Stimulated activated CD8-positive, alpha-beta memory T cell treated with anti-CD3 and anti-CD28 coated beads, Interleukin-7, amount 100 ng/mL, for 1 hour (primary cell): ENCODE measurements at places on chromosomes 4 and X.

- DNase-seq: no peak
Observed at GRCh38 chrX:118726887-118727685, at the start of gene IL13RA1. TSS of gene IL13RA1 (plus strand) at chrX:118727606. CDS start at chrX:118727639, 33 bp downstream.

GRCh38 chr4:80732010-80732409, 298.5 kb upstream of the BMP3 start:
- no peak for DNase-seq

DNA sequence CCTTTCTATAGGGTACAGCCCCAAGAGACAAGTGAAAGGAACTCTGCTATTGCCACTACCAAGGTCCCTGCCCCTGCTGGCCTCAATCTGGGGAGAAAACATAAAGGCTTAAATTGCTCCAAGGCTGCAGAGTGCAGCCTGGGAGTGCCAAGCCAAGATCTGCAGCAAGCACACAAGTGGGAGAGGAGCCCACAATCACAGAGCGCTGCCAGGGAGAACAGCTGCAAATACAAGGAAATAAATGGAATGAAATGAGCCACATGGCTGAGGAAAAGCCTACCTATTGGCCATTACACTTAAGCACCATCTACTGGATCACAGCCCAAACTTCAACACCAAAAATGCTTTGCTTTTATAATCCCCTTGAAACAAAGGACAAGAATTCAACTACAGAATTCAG, 582.4 kb downstream of the FAM133A start:
- DNase-seq: no peak

GRCh38 chr4:126701756-126702155, 931.0 kb upstream of the INTU start:
- no peak for DNase-seq

GRCh38 chrX:43003939-43004338, 226.0 kb upstream of the PPP1R2C start:
- no peak for DNase-seq

DNA sequence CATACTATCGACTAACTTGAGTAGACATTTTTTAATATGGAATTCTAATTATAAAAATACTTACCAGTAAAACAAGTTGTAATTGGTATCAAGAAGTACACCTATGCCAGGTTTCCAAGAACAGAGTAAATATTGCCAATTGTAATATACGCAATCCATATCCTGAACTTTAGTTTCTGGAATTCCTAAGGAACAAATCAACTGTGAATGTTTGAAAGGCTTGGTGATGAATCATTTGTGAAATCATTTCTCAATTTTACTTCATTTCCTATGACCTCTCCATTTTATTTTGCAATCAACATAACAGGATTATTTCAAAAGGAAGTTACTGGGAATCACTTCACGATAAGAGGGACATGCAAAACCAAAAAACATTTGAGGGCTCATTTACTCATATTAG, 3.7 kb downstream of the IL13RA2 start:
- DNase-seq: no peak

GRCh38 chr4:185036019-185036418, 17.7 kb downstream of the HELT start:
- DNase-seq: no peak

DNA sequence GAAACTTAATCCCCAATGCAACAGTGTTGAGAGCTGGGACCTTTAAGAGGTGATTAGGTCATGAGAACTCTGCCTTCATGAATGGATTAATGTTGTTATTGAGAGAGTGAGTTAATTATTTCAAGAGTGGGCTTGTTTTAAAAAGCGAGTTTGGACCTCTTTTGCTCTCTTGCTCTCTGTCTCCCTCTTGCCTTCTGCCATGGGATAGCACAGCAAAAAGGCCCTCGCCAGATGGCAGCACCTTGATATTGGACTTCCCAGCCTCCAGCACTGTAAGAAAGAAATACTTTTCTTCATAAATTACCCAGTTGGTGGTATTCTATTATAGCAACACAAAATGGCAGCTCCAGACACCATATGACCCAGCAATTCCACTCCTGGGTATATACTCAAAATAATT, 7.0 kb upstream of the ATP6AP2 start:
- no peak for DNase-seq

DNA sequence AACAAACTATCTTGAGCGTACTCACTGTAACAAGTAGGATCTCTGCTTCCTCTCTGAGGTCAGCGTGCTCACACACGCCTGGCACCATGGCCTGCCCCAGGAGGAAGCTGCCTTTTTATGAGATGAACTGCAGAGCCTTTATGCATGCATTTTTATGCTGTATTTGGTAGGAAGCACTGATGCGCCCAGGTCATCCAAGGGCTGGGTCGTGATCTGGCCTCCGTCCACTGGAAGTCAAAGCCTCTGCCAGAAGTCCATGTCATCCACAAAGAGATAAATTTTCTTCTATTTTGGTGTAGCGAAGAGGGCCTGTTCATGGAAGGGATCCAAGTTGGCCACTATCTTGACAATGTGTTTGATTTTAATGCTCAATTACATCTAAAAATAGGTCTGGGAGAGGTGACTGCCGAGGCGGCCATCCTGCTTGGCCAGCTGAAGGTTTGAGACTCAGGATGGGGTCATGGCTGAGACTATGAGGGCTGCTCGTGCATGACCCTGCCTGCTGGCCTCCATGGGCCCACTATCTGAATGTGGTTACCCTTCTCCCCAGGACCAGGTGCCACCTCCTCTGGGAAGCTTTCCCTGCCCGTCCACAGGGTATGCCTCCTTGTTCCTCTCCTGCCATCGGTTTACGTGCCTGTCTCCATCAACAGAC, 50.3 kb downstream of the HTRA3 start:
- no peak for DNase-seq

GRCh38 chr4:82611982-82612381, 50.2 kb upstream of the TMEM150C start:
- DNase-seq: no peak

DNA sequence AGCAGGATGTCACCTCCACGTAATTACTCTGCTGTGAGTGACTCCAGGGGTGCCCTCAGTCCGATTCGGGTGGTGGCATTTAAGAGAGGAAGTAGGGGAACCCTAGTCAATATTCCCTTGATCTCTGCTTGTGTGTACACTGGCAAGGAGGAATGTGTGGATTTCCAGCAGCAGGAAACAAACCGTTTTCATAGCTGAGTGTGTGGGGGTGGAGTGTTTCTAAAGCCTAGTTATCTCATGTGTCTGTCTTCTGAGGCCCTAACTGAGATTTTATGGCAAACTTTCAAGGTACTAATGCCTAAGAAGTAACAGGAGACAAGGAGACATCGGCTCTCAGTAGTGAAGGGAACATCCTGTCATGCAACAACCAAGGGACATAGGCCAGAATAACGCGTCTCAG, 6.6 kb upstream of the CLDN24 start:
- no peak for DNase-seq

DNA sequence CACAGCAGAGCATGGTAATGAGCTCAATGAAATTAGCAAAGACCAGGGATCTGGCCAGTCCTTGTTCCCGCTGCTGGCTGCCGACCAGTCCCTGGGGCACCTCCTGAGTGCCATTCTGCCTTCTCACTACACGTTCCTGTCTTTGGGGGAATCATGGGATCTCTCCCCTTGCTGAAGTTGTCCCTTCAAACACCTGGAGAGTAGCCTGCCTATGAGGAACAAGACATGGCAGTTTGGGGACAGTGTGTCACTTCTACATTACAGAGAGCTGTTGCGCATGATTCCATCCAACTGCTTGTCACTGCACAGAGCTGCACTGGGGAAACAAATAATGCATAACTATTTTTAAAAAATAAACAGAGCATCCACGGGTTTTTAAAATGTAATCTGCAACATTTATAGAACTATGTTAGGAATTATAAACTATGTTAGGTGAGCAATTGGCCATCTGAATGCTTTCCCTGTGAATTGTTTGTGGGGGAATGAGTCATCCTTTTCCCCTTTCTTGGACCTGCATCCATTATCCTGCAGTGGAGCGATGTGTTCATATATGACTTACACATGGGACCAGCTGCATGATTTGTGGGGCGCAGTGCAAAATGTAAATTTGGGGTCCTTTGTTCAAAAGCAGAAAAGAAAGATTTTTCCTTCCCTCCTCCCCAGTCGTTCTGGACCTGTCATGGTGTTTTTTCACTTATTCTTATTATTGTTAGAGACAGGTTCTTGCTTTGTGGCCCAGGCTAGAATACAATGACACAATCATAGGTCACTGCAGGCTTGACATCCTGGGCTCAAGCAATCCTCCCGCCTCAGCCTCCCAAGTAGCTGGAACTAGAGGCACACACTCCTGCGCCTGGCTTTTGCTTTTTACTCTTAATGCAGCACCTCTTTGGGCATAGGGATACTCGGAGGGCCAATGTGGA, 115.0 kb upstream of the TBL1X start:
- no peak for DNase-seq

- no peak for DNase-seq
Observed at GRCh38 chr4:186228514-186228894, 1.2 kb downstream of the KLKB1 start.

DNA sequence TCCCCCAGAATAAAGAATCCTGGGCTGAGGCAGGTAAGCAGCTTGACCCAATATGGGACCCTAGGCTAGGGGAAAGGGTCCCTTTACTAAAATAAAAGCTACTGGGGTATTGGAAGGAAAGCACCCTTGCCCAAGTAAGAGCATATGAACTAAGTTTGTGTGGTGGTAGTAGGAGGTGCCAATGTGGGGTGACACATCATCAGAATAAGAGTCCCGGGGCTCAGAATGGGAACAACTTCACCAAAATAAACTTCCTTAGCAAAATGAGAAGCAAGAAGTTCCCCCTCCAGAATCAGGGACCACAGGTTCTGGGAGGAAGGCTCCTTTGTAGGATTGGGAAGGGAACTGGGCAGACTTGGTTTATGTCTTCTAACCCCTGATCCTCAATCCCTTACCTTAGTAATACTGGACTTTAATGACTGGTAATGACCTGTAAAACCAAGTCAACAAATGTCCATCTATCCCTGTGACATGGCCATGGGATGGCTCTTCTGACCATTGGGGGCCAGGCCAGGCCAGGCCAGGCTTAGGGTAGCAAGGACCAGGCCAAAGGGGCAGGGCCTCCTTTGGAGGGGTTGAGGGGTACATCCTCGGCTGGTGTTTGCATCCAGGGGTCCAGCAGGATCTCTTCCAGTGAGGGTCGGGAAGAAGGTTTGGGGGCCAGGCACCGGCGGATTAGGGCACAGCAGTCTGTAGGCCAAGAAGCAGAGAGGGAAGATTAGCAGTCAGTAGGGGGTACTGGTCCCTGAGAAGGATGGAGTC, 2.3 kb upstream of the SLC35A2 start:
- no peak for DNase-seq

DNA sequence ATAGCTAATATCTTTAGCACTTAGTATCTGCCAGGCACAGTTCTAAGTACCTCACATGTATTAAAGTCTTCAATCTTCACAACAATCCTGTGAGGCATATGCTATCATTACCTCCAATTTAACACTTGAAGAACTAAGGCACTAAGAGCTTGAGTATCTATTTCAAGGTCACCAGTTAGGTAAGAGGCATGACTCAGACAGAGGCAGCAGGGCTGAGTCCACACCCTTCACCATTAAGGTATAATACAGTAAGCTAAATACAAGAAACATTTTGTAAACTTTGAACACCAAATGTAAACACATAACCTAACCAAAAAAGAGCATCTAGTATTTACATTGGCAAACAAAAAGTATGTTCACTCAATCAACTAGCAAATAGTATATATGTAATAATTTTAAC, 1410.9 kb downstream of the PCDH18 start:
- DNase-seq: no peak

- no peak for DNase-seq
Observed at GRCh38 chrX:56783450-56783831, 54.4 kb downstream of the NBDY start.

DNA sequence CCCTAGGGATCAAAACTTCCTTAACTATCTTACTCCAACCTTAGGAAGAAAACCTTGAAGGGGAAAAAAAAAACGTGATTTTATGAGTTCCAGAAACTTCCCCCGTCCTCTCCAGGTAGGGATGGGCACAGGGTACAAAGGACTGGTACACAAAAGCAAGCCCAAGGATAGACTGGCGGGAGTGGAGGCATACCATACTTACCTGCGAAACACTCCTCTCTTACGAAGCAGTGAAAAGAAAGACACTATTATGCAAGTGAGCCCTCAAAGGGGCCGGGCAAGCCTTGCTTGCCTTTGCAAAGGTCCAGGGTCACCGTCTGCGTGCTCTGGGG, 651 bp downstream of the TSPAN6 start:
- no peak for DNase-seq

GRCh38 chrX:6980981-6981380, 166.5 kb upstream of the STS start:
- no peak for DNase-seq
